ENCODE measurements at places on chromosomes 4 and X.
A peak's percentile ranks its signal among the peaks of the same experiment; 100 is the strongest.

DNA sequence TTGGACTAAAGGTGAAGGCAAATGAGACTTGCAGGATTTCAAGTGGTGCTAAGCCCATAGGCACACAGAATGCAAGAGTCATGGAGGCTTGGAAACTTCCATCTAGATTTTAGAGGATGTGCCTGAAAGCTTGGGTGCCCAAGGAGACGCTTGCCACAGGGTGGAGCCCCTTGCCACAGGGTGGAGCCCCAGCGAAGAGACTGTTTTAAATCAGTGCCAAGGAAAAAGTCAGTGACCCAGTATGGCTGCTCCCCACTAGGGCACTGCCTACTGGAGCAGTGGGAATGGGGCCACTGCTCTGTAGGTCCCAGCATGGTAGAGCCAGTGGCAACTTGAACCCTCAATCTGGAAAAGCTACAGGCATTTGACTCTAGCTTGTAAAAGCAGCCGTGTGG lies 794.2 kb upstream of the LCORL start:
- no peak for DNase-seq

DNA sequence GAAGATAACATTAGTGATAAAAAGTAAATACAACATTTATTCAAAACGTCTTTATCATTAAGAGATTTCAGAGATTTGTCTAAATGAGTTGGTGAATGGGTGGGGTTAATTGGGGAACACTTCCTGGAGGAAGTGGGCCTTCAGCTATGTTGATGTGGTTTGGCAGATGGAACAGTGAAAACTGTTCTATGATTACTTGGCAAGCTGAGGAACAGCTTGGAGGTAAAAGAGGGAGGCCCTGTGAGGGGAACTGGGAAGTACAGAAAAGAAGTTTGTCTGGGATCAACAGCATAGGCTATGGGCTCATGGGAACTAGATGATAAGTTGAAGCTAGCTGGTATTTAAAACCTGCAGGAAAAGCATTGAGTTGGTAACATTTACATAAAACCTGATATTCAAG lies 26.0 kb downstream of the OCRL start:
- DNase-seq = no peak

DNA sequence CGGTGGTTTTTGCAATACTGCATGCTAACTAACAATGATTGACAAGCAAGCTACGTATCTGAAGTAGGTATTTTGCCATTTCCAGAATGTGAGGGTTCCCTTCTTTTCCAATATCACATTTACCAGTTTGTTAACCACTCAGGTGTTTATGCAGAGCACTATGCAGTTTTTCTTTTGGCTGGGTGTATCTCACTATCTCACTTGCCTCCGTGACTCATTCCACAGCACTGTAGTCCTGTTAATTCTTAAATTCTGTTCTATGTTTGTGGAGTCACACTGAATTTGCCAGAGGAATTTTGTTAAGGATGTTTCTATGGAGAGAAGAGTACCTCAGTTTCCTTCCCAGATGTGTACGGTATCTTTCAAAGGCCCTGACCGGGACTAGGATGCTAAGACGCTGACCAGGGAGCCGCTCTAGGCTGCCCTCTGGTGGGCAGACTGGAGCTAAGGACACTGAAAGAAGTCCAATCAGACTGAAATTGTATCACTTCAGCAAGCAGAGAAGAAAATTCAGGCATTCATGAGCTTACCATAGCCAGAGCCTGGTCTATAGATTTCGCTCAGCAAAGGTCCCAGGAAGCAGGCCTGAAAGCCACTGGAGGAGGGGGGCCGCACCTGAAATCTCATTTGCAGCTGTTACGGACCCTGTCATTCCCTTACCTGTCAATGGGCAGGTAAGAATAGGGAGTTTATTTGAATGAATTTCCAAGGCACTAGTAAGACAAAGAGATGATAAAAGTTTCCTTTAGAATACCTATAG lies 388.4 kb upstream of the SPOCK3 start:
- peak; percentile 21 for DNase-seq

- DNase-seq = no peak
Observed at GRCh38 chrX:20641954-20642353, 375.2 kb upstream of the RPS6KA3 start.

DNA sequence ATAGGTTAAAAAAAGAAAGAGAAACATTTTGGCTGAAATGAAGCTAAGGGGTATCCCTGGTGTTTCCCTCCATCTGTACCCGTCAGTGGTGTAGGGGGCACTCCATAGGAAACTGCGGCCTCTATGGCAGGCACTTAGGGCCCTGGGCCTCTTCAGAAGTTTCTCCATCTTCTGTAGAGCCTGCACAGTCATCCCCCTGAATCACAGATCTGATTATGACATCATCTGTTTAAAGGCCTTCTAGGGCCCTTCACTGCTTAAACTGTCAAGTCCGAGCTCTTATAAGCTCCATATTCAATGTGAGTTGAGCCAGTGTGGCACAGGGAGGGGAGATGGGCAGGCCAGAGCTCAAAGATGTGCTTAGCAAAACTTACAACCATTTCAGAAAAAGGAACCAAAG lies 241.3 kb downstream of the NR3C2 start:
- DNase-seq = no peak

DNA sequence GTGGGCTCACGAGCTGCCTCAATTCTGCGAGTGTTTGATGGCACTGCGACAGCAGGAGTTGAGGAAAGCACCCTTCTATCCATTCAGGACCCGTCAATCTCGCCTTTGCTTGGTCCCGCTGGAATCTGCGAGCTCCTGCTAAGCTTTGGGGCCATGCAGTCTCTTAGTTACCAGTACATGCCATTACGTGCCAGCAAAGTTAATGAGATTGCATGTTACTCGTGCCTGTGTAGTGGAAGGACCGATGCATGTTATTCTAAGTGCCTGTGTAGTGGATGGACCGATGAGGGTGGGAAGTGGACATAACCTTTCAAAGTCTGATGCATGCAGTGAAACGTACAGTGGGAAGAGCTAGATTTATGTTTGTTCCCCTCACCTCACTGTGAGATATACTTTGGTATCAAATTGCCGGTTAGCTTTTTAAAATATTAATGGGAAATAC lies 569 bp downstream of the RPS3A start:
- DNase-seq = no peak

DNA sequence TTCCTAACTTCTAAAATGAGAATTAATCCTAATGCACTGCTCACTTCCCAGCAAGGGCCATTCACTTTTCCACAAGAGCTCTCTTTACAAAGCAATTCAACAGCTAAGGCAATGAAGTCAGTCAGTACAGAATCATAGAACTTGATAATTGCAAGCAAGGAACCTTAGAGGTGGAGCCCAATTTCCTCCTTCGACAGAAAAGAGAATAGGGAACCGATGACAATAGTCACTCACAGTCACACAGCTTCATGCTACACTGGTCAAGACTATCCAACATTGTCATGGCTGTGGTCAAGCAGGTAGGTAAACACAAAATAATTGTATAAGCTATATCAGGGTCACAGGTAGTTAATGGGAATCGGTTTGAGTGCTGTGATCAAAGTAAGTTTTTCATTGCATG lies 90.0 kb downstream of the ELOVL6 start:
- no peak for DNase-seq

DNA sequence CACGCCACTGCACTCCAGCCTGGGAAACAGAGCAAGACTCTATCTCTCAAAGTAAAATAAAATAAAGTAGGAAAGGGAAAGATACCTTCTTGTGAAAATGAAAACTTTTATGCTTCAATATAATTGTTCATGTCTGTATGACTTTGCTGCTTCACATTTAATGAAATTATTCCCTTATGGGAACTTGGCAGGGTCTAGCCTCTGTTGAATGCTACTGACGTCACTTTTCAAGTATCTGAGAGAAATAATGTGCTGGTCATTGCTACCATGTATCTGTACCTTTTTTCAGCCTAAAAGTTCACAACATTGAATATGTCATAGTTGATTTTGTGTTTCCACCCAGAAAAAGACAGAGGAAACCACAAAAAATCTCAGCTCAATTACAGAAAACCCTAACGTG lies 65.2 kb downstream of the PRDM5 start:
- no peak for DNase-seq

- no peak for DNase-seq
Observed at GRCh38 chrX:54178100-54178940, 4.7 kb downstream of the FAM120C start.

- no peak for DNase-seq
Observed at GRCh38 chr4:179291657-179292056, 1849.4 kb upstream of the AGA start.

DNA sequence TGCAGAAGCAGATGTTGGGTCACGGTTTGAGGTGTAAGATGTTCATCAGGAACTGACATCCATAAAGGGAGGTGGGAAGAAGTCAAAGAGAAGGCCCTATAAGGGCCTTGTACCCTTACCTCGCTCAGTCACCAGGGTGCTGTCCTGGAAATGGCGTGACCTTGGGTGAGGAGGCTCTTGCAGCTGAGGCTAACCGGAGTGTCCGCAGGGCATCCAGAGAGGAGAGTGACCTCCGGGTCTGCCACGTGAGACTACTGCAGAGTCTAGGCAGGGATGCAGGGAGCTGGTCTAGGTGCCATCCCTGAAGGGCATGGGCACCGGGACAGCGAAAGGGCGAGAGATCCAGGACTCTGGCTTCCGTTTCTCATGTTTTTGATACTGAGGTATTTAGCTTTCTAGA lies 28.7 kb upstream of the IRAK1 start:
- no peak for DNase-seq

DNA sequence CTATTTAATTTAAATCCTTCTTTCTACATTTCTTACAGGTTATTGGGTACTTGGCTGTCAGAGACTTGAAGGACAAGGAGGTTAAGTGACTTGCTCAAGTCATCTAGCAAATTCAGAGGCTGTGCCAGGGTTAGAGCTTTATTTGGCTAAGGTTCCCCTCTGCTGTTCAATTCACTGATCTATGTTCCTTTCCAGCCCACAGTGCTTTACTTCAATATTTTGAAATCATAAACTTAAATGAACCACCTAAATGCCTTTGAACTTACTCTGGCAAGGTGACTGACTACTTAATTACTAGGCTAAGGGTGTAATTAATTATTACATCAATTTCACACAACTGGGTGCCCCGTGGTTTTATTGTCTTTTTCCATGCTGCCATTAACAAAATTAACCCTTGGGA lies 288.7 kb downstream of the CAMK2D start:
- DNase-seq = no peak

GRCh38 chrX:100409610-100410590 lies at the start of gene PCDH19:
Gene PCDH19 (minus strand): TSS chrX:100410273. CDS start chrX:100408597, 1,676 bp downstream.
- DNase-seq = peak; percentile 24

DNA sequence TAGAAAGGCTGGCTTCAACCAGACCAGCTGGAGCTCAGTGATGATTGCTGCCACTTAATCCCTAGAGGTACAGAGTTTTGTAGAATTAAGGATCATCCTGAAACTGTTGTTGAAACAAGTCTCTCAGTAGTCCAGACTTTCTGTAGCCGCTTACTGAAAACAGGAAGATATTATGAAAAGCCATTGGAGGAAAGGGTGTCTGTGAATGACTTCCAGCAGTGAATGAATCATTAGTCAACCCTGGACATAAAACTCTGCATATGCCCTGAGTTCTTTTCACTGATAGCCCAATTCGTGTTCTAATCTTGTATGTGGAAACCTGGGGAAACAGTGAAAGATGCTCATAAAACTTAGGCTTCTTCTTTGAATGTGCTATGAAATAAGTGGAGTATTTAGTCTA lies 14.8 kb downstream of the HOPX start:
- no peak for DNase-seq

DNA sequence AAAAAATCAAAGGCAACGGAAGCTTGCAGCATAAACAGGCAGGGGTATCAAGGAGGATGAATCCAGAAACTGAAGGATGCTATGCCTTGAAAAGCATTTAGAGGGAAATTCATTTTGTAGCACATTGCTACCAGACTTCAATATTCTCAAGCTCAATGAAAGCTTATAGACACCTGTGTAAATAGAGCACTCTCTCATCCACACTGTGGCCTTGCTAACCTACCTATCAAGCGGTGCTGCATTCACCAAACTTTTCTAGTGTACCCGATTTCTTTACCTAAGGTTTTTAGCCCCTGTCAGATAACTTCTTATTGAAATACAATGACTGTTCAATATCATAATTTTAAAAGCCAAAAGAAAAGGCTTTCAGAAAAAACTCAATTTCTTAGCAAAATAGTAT lies 20.2 kb upstream of the HSD17B13 start:
- DNase-seq = no peak

DNA sequence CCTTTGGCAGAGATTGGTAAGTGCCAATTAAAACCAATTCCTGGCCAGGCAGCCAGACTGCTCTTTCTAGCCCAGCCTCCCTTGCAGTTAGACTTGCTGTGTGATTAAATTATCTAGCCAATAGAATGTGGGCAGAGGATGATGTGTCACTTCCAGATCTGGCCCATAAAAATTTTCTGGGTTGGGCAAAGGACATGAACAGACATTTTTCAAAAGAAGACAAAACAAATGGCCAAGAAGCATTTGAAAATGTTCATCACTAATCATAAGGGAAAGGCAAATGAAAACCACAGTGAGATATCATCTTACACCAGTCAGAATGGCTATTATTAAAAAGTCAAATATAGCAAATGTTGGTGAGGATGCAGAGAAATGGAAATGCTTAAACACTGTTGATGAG lies 71.4 kb upstream of the STIM2 start:
- no peak for DNase-seq

GRCh38 chr4:128566693-128567092 lies 242.8 kb upstream of the JADE1 start:
- no peak for DNase-seq

GRCh38 chr4:135838889-135839288 lies 1637.3 kb upstream of the PABPC4L start:
- DNase-seq = no peak

DNA sequence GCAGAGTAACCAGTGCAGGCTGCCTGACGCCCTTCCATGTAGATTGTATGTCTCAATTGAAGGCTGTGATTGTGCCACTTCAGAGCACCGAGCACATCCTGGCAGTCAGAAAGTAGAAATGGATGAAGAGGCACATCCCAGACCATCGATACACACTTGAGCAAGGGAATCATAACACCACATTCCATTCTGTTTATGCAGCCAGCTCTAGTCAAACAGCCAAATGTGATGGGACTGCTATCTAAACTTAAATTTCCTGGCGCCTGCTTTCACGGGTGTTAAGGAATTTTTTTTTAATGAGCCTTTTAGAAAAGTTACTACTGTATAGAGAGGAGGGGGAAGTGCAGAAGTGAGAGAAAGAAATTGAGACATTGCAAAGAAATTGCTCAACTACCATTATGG lies 84.4 kb downstream of the PPARGC1A start:
- DNase-seq = no peak

- DNase-seq = peak; percentile 54
Observed at GRCh38 chrX:150587585-150588503, 19.4 kb downstream of the MTM1 start.

DNA sequence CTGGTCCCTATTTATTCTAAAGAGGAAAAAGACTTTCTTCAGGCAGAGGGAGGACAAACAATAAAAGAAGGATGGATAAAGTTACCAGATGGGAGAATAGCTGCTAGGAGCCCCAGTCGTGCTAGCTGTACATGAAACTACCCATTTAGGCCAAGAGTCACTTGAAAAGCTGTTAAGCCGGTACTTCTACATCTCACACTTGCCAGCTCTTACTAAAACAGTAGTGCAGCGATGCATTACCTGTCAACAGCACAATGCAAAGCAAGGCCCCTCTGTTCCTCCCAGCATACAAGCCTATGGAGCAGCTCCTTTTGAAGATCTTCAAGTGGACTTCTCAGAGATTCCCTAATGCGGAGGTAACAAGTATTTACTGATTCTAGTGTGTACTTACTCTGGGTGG lies 1138.8 kb downstream of the ARAP2 start:
- DNase-seq = no peak

GRCh38 chr4:153000076-153000420 lies 63.9 kb downstream of the FHDC1 start:
- no peak for DNase-seq

- DNase-seq = no peak
Observed at GRCh38 chr4:72118017-72118416, 86.2 kb downstream of the NPFFR2 start.

All from stimulated activated CD4-positive, alpha-beta T cell treated with anti-CD3 and anti-CD28 coated beads, Interleukin-4, amount 100 ng/mL, for 24 hours (primary cell).